ENCODE measurements at places on chromosomes 5 and 9.

GRCh38 chr5:10364186-10364689, 10.7 kb downstream of the MARCHF6 start:
- DNase-seq, result no peak

GRCh38 chr9:33135470-33135958, 31.6 kb downstream of the B4GALT1 start:
- no peak for DNase-seq

- no peak for DNase-seq
These were observed 374.8 kb downstream of the KIAA0825 start for GRCh38 chr5:94243612-94244011.

GRCh38 chr9:131809941-131810344, 70.1 kb upstream of the RAPGEF1 start:
- no peak for DNase-seq

DNA sequence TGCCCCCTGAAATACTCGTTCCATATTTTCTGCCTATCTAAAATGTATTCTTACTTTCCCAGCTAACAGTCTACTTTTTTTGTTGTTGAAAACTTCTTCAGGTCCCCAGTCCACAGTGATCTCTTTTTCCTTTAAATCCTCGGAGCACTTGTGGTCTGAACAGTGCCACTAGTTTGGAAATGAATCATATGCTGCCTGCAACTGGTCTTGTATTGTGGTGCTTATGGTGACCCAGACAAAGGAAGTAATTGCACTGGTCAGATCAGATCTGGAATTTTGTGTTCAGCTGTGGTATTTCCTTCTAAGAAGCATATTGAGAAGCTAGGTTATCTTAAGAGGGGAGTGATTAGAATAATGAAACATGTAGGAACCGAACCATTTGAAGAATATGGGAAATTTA, 2.9 kb downstream of the UNC13B start:
- no peak for DNase-seq

DNA sequence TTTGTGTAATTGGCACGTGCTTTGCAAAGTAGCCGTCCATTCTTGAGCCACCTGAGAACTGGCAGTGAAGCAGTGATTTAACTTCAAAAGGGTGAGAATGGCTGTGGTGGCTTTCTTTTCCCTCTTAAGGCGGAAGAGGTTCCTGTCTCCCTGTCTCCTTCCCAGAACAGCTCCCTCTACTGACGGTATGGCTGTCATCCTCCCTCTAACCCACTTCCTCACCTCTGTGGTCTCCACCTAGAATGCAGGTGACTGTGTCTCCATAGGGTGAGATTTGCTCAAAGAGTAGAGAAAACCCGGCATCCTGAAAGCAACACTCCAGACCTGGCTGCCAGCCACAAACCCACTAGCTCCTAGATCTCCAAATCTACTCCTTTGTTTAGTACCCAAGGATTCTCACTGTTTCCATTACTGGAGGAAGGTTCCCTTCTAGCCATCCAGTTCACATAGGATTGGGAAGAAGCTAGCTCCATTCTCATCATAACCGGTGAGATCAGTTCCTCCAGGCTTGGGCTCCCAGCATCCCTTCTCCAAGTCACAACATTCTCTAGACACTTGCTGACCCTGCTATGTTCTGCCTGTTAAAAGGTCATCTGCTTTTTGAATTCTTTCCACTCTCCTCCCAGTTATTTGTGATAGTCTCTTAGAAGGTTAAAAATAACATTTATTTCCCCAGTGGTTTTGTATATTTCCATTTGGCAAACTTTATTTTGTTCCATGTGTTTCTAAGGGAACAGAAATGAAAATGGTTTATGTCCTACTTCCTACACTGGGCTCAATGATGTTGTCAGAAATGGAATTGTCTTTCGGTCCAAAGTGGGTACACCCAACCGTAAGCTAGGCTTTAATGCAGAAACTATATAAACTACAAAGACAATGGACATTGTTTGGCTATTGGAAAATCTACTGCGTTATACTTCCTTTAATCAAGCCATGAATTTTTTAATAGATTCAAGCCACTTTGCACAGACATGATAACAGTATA, 269.4 kb downstream of the CWC27 start:
- no peak for DNase-seq

DNA sequence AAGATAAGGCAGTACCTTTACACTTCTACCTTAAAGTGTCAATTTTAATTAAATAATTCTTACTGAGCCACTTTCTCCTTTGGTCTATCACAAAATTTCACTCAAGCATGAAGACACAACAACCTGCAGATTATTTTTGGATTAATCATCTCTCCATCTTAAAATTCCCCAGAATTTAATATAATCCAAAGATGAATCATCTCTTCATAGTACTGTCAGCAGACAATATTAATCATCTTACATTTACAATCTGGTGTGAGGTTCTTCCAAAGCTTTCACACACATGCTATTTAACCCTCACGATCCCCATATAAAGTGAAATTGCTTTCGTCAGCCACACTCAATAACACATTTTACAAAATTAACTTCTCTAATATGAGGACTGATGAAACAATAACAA, 43.0 kb downstream of the LHFPL2 start:
- no peak for DNase-seq

DNA sequence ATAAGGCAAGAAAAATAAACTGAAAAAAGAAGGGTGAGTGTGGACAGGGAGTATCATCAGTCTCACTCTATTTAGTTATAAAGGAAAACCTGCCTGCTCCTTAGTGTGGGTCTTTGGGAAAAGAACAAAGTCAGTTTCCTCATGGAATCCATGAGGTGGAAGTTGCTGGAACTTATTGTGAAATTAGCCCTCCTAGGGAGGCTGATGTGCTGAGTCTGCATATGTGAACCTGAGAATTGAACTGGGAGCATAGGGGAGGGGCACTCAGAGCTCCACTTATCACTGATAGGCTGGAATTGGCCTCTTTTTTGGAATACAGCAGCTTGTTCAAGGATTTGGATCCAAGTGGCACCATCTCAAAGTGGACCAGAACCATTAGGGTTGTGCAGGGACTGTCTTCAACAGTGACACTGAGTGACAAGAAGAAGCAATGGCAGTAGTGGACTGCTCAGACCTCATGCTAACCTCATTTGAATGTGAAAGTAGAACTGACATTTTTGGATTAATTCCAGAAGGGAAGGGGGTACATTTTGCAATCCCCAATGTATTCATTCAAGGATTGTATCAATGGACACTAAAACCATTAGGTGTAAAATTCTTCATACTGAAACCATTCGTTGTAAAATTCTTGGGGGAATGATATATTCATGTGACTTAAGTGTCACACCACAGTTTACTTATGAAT, 103.6 kb upstream of the KLF9 start:
- DNase-seq, result no peak

- no peak for DNase-seq
These were observed 387.0 kb downstream of the TLR4 start for GRCh38 chr9:118091226-118091625.

GRCh38 chr9:101485924-101486692, 47.5 kb upstream of the RNF20 start:
- no peak for DNase-seq

- no peak for DNase-seq
These were observed 289.5 kb upstream of the IL12B start for GRCh38 chr5:159619826-159620225.

DNA sequence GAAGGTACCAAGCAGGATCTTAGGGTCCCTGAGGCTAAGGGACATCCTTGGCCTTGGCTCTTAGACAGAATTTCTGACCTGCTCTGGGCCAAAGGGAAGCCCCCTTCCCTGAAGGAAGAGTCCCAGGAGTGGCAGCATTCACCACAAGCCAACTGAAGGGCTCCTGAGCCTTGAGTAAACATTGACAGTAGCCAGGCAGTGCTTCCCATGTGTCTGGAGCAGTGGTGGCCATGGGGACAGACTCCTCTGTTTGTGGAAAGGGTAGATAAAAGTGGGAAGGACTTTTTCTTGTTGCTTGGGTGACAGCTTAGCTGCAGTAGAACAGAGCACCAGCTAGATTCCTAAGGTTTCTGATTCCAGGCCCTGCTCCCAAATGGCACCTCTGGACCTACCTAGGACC, 61.4 kb upstream of the VLDLR start:
- no peak for DNase-seq

DNA sequence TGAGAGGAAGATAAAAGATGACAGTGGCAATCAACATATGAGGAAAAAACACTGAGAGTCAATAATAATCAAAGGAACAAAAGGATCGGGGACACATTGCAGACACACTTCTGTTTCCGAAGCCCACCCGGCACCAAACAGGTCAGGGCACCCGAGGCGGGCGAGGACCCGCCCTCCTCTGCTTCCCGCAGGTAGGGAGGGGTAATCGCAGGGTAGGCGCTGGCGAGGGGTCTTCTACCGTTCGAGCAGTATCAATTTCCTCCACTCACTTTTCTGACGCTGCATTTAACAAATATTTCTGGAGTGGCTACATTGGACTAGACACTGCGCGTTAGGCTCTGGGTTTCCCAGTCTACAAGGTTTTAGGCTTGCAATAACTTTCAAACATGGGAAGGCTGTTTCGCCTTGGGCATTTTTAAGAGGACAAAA, 1.3 kb downstream of the TXN start:
- no peak for DNase-seq

DNA sequence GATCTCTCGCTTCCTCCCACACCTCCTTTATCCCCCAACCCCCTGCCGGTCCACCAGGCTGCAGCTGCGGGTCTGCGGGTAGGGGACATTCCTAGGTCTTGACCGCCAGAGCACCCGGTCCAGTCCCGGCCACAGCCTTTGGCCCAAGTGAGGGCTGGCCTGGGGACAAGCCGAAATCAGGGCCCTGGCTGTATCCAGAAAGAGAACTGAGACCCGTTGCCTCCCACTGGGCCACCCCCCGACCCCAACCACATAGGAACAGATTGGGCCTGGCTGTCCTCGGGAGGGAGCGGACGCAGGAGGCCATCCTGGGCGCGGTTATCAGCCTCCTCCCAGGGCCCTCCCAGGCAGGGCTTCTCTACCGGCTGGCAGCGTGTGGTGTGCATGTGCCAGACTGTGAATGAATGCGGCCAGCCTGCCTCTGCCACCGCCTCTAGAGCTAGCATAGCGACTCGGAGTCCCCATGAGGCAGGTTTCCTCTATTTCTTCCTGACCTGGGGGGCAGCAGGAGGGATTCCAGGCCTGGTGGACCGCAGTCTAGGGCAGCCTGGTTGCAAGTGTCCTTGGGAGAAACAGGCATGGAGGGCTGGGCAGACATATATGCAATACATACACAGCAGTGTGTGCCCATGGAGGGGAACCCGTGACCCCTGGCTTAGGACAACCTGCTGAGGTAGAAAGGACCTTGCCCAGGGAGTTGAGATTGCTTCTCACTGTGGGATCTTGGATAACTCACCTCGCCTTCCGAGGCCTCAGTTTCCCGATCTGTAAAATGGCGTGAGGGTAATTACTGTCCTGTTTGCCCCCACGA, 1.2 kb downstream of the N4BP3 start:
- no peak for DNase-seq

GRCh38 chr5:158451203-158451992, 592.5 kb upstream of the CLINT1 start:
- DNase-seq, result no peak

DNA sequence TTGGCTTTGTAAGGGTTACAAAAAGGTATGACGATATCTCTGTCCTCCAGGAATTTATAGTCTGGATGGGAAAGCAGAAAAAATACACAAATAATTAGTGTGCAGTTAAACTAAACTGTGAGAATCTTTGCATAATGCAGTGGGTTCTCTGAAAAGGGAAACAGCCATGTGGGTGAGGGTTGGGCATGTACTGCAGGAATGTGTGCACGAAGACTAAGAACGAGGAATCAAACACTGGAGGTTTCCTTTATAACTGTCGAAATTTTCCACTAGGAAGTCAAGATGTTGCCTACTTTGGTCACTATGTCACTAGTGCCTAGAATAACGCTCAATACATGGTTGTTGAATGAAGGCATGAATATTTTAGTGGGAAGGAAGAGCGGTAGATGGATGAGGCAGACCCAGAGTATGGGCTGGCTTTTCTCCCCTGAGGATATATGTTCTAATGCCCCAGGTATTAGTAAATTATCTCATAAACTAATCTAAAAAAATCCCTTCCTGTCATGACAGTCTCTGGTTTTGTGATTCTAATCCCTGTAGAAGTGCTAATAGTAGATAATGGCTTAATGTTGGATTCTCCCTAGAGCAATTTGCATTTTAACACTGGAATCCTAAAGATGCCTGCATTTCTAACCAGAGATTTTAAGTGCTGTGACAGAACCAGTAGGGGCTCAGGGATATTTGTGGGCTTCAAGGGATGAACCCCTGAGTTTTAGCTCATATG, 227.3 kb downstream of the NMUR2 start:
- DNase-seq, result no peak

DNA sequence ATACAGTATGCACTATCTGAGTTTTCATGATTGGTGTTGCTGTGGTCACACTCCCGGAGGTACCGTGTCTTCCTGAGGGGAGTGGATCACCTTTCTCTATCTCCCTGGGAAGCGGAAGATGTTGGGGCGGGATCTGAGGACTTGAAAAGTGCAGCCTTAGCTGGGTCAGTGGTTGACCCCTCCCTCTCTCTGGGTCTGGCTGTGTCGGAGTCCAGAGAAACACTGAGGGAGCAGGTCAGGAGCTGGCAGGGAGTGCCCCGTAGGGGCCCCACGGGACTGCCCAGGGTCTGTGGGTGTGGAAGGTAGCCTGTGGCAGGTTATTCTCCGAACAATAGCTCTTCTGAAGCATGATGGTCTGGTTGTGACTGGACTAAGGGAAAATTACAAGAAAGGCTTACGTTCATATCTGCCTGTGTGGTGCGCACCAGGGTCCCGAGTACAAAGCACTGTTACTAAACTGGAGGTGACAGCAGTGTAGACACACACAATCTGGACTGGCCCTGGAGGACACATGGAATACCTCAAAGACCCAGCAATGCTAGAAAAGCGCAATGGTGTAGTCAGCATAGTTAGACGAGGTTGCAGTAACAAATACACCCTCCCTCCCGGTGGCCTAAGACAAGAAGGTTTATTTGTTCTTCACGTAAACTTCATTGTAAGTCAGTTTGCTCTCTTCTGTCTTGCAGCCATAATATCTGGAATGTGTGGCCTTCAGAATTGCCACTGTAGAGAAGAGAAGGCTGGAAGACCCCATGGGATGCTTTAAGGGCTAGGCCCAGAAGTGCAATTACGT, 9.4 kb upstream of the ZFP62 start:
- DNase-seq, result no peak

DNA sequence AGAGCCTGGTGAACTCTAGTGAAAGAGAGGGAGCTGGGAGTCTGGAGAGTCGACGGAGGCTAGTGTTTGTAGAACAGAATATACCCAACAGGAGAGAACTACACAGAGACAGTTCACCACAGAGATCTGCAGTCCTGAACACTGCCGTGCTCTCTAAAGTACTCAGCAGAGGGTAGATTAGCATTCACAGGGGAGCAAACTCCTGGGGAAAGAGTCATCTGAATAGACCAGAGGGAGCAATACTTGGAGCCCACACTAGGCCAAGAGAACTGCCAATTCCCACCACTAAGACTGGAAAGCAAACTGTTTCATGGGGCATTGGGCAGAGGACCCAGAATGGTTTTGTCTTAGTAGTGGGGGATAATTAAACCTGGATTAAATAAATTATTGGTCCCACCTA, 235.6 kb downstream of the EDIL3 start:
- DNase-seq, result no peak

- DNase-seq, result no peak
These were observed 1.4 kb downstream of the FLT4 start for GRCh38 chr5:180647941-180648500.

- DNase-seq, result no peak
These were observed 52.6 kb downstream of the PDCD1LG2 start for GRCh38 chr9:5562806-5563416.

- no peak for DNase-seq
These were observed 188.8 kb upstream of the GLRA1 start for GRCh38 chr5:152113401-152113800.

Data from cortex of kidney (tissue), 1 donor.